Tongue (tissue), 3 donors: ENCODE measurements at places on chromosomes 1 and 21. TPM values are rescaled to one million over a fixed set of nuclear protein-coding genes. Genes with fewer than 3 reads are reported as not detected.
A peak's percentile ranks its signal among the peaks of the same experiment; 100 is the strongest.

DNA sequence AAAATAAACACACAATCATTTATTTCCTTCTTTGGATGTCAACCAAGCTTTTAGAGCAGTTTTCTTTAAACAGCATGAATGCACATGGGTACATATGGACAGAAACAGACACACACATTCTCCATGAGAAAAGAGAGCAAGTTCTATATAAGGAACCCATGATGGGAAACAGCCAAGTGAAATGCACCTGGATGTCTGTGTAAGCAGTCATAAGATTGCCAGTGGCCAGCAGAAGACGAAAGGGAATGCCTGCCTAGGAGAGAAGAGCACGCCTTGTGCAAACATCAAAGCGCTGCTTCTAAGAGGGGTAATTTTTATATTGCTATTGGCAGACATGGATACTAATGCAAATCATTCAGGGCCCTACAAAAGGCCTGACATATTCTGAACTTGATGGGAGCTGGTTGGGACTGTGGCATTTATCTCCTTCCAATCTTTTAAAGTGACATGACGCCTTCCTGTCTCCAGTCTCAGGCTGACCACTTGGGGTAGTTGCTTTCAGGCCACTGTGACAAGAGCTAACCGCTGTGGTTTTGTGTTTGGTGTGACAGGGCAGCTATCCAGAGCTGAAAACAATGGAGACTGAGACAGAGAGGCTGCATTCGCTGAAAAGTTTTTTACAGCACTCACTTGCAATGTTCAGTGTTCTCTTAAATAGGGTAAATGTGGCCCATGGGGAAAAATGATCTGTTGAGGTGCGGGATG, 75.0 kb upstream of the DPT start:
- peak; percentile 21 for DNase-seq

DNA sequence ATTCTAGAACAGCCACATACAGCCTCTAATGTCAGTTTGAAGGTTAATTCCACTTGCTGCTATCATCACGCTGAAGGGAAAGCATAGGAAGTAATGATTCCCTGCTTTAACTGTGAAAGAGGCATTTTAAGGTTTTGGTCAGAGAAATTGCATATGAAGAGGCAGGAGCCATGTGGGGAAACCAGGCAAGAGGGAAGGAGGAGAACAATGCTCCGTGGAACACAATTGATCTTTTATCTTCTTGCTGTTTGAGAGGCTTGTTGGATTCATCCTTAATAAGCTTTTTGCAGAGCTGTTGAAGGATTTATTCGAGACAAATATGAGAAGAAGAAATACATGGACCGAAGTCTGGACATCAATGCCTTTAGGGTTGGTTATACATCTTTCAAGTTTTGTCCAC, 35.9 kb downstream of the SMAP2 start:
- no peak for DNase-seq

DNA sequence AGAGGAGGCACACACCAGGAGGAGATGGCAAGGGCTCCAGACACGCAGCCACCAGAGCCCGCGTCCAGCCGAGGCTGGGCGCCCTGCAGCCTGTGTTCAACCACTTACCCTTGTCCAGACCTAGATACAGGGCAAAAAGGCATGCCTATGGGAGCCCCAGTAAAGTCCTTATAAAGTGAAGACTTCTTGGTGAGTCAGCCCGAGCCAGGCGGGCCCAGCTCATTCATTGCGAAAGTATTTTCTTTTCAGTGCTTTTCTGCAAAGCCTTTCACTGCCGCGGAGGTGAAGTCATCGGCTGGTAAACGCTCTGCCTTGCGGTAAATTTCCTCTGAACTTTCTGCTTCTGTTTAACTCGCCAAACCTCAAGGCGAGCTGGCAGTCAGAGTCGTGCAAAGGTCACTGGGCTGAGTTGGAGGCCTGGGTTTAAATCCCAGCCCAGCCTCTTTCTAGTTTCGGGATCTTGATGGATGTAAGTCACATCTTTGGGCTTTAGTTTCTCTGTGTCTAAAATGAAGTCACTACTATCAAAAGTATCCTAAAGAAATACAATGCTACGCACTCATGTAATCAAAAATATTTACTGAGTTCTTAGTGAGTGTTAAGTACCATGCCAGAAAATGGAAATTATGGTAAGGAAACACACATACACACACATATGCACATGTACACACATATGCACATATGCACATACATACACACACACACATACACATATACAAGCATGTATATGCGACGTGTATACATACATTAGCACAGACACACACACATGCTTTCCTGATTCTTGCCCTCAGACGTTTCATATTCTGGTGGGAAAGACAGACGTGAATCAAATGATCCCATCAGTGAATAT, 54.7 kb upstream of the IFFO2 start:
- peak; percentile 67 for DNase-seq

GRCh38 chr1:100628631-100629081, 90.7 kb downstream of the GPR88 start:
- no peak for DNase-seq

DNA sequence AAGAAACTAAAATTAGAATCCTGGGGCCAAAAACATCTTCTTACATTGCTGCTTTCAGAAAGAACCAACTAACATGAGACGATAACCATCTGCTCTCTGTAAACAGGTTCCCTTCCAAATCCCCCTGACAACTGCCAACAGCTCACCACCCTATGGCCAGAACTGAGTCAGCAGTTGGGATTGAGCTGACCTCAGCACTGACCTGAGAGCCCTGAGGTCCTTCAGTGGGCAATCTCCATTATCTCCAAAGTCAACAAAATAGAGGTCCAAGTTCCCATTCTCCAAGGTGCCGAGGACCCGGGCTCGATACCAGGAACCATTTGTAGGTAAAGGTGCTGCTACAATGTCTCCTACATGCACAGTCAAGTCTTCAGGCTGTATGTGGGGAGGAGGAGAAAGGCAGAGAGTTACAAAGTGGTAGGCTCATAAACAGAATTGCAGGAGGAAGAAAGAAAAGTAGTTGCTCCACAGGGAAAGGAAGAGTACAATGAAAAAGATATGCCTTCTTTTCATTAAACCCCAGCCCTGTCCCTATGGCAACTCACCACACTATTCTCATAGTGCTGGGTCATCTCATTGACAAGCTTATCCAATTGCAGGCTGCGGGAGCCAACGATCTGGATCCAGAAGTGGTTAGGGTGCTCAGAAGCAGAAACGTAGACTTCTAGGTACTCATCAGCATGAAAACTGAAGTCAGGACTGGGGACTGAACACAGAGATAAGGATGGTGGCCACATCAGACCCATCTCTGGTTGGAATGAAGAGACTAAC, 12.8 kb upstream of the MRPL9 start:
- DNase-seq, result no peak

GRCh38 chr1:210779269-210779668, 354.7 kb downstream of the KCNH1 start:
- DNase-seq, result no peak

DNA sequence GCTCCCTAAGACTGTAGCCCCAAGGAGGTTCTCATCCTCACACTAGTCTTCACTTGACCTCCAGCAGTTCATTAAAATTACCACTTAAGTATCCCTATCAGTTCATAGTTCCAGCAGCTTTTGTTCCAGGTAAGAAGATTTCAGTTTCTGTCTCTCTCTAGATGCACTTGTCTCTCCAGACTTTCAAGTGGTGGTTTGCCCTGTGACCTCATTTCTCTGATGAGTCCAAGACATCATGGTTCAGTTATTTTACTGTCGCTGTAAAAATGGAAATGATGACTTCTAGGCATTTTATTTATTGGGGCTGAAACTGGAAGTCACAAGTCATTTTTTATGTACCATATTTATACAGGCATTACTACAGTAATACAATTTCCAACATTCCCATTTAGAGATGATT, 17.9 kb upstream of the RGS18 start:
- DNase-seq, result no peak

- no peak for DNase-seq
Observed at GRCh38 chr1:46900401-46900800, 40.9 kb downstream of the CYP4A11 start.

DNA sequence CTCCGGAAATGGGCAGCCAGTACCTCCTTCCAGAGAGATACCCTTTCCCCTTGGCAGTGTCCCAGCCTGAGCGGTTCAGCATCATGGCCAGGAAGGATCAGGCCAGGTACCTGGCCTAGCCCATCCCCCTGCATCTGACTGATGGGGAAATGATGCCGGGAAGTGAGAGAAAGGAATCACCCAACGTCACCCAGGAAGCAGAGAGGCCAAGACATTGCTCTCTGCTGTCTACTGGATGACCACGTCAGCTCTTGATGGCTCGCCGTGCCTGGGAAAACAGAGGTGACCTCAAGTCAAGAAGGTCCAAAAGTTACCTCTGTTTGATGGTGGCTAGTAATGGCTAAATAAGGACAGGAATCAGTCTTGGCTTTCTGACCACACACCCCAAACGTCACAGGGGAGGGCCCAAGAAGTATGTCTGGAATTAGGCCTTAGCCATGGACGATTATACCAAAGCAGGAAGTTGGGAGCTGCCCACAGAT, 79.0 kb downstream of the MRPL37 start:
- no peak for DNase-seq

Gene FAM72C
- 0.51 TPM for total RNA-seq

Gene NBPF10
- total RNA-seq, result 2.9 TPM

Gene GPR153
- total RNA-seq, result 13.7 TPM

Gene CYP4A11
- total RNA-seq, result not detected
